ENCODE measurements at places on chromosomes 11 and 22.

GRCh38 chr11:86735451-86736290 lies 63.3 kb upstream of the ME3 start:
- peak; percentile 84 for DNase-seq

GRCh38 chr11:66848671-66849500 lies 5.6 kb downstream of the RCE1 start:
- DNase-seq, result no peak

DNA sequence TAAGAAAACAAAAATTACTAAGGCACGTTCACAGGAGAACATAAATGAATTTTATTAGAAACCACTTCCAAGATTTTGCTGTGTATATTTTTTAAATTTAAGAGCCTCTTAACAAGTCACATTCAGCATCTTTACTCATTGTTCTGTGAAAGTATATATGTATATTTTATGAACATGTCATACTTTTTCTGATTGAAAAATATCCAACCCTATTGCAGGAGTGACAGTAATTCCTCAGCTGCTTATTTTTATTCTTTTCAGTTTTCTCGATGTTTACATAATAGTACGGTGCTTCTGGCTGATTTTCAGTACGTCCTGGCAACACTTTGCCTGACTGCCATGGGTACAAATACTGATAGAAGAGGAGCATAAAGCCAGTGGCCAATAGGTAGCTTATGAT lies 41.8 kb downstream of the XKR3 start:
- no peak for DNase-seq

DNA sequence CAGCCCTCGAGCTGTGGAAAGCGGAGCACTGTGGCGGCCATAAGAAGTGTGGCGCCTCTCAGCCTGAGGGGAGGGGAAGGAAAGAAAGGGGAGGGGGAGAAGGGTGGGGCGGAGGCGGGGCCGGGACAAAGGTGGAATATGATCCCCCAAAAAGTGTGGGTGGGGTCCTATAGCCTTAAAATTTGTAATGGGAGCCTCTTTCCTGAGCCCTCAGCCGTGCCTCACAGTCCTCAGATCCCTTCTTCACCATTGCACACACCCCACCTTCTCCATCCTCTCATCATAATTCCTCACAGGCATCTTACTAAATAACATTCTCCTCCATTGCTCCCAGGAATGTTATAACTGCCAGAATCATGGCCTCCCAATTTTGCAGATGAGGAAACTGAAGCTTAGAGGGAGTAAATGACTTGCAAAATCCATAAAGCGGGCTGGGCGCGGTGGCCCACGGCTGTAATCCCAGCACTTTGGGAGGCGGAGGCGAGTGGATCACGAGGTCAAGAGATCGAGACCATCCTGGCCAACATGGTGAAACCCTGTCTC lies 600 bp upstream of the RAB6A start:
- DNase-seq, result no peak

DNA sequence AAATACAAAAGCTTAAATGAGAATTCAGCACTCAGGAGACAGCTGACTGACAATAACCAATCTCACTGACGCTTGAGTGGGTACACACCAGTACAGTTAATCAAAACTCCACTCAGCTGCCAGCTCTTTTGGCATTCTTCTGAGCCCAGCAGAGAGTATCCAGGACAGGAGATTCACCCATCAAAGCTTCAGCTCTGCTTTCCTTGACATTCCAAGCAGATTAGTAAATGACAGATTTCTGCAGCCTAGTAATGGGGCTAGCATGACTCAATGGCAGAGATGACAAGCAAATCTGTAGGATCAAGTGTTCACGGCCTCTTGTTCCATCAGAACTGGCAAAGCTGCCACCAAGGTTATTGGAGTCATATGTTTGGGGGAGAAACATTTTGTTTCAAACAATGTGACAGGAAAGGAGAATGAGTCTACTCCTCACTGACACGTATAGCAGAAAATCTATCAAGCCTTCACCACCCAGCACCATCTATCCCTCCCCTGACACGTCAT lies 420.0 kb downstream of the DYNC2H1 start:
- peak; percentile 95 for DNase-seq

- DNase-seq, result no peak
Observed at GRCh38 chr11:84130646-84131427, 844.7 kb upstream of the CCDC90B start.

DNA sequence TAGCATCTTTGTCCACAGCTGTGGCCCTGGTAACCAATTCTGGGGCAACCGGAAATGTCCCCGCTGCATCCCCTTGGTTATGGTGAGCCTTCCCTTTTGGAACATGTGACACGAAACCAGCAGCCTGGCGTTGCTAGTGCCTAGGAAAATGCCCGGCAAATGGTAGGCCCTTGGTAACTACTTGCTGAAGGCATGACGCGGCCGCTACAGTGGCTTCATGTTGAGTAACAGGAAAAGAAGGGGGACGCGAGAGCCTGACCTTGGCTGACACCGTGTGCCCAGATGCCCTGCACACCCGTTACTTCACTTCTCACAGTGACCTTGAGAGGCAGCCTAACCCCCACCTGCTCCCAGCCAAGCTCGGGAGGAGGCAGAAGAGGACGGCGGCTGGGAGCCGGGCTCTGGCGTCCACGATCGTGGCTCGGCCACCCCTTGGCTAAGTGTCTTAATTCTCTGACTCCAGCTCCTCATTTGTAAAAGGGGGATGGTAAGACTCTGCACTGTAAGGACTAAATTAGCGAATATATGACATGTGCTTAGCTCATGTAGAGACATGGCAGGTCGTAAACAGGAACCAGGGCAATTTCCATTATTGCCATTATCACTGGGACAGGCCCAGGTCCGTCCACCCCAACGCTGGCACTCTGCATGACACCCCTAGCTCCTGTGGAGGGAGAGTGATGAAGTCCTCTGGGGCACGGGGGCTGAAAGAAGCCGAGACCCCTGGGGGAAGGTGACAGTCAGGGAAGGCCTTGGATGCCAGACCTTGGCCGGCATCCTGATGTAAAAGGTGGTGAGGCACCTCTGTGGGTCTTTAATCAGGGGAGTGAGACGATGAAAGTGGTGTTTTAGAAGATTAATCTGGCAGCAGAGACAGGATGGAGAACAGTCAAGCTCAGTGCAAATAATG lies 18.9 kb downstream of the IFT27 start:
- DNase-seq, result no peak

Data from EL (cell line).